Nucleus accumbens (tissue), 56 donors: ENCODE measurements at places on chromosomes 3 and 15.

DNA sequence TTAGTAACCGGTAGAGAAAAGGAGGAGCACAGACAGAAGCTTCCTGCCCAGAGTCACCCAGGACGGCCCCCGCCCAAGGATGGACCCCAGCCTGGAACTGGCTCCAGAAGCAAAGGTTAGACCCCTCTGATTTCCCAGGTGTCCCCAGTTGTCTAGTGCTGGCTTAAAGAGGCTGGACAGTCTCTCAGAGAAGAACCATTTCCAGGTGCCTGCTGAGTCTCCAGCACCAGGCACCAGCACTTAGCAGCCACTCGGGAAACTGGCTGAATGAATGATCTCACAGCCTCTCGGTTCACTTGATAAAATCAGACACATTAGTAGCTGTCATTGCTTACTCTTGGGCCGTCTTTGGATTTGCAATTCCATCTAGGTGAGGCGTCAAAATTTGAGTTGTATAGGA, 139.7 kb upstream of the HES1 start:
- no peak for DNase-seq

DNA sequence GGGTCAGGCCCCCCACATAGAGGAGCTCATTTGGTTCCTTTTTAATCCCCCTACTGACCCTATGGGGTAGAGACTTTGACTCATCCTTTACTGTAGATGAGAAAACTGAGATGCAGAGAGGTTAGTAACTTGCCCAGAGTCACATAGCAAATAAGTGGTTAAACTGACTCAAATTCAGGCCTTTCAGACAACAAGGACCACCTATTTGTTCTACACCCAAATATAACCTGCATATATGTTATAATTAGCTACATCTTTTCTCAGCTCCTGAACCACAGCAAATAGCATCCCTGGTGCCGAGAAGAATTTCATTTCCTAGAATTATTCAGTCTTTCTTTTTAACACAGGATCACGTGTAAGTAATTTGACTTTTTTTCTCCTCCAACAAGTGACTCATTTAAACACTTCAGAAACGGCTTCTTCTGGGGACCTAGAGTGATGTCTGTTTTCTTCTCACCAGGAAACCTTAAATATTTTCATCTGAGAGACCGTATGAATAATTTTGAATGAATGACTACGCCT, 57.4 kb downstream of the MGLL start:
- no peak for DNase-seq

GRCh38 chr15:32888221-32888761, 170.5 kb downstream of the GREM1 start:
- DNase-seq, result no peak

GRCh38 chr3:175329373-175329772, 470.2 kb downstream of the NAALADL2 start:
- no peak for DNase-seq
